ENCODE measurements at places on chromosomes 4 and X. TPM values are rescaled to one million over a fixed set of nuclear protein-coding genes. Genes with fewer than 3 reads are reported as not detected.

GRCh38 chr4:56255820-56256219 is 131.5 kb downstream of the AASDH start:
- DNase-seq: no peak

- DNase-seq: no peak
These were observed 186.4 kb downstream of the PPP4R3C start for GRCh38 chrX:27276751-27277150.

The MAGEC1 gene
- not detected for polyA plus RNA-seq

The CD40LG gene
- polyA plus RNA-seq: not detected

The TXK gene
- 0.35 TPM for polyA plus RNA-seq

DNA sequence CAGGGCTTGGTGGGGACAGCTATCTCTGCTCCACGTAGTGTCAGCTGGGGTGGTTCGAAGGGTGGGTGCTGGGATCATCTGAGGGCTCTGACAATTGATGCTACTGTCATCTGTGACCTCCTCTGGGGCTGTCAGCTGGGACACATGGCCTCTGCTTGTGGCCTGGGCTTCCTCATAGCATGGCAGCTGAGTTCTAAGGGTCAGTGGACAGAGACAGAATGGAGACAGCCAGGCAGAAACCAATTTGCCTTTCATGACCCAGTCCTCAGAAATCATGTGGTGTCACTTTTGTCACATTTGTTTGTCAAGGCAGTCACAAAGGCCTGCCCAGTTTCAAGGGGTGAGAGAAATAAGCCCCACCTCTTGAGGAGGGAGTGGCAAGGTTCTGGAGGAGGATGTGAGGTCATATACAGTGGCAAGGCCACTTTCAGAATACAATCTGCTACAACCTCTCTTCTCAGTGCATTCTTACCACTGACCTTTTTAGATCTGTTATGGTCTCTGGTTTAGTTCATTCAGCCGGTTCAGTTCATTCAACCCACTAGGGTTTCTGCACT is 103.6 kb upstream of the BCOR start:
- DNase-seq: no peak

DNA sequence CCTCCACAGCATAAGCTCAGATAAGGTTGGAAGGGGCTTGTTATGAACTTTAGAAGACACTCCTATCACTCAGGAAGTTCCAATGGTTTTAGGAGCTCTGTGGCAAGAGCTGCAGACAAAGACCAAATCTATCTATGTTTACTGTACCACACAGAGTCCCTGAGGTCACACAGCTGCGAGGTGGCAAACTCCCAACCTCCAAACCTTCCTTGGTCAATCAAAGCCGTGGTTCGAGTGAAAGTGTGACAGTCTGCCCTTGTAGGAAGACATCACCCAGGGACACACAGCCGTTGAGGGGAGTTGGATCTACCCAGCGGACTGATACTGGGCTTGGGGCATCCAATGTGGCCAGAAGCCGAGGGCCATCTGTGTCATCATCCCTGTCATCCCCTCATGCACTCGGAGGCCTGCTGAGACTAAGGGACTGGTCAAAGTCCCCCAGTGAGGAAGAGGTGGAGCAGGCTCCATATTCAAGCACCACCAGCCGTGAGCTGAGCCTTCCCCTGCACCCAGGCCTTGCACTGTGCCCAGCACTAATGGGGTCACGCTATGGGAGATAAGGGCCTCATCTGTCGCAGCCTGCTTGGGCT is 26.8 kb downstream of the MAN2B2 start:
- DNase-seq: no peak

DNA sequence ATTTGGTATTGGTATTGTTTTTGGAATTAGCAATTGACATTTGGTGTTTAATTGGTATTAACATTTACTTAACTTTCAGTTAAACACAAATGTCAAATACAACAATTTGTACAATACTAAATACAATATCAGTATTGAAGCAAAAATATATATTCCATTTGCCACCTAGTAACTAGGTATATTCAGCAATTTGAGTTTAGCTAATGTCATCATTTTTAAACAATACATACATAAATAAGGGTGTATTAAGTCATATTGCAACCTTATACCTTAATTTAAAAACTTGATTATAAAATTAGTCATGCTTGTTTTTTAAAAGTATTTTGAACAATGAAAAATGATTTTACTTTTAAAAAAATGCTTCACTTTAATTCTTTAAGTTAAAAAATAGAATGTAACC is 53.3 kb downstream of the FBXO8 start:
- DNase-seq: no peak

The SLC9B2 gene
- polyA plus RNA-seq: 8.6 TPM

The UGT2B15 gene
- polyA plus RNA-seq: not detected

The MAGEB10 gene
- not detected for polyA plus RNA-seq

- no peak for DNase-seq
These were observed 47.8 kb downstream of the SLC9A7 start for GRCh38 chrX:46710927-46711623.

The SH2D1A gene
- 3.0 TPM for polyA plus RNA-seq

- no peak for DNase-seq
These were observed 55.9 kb downstream of the HTRA3 start for GRCh38 chr4:8325291-8325973.

- no peak for DNase-seq
These were observed 192.0 kb downstream of the PPP3CA start for GRCh38 chr4:101155368-101155767.

The CLDN2 gene
- polyA plus RNA-seq: 0.47 TPM
